ENCODE measurements at places on chromosomes 6 and 20.

GRCh38 chr20:35341366-35342028, 49.3 kb upstream of the FAM83C start:
- no peak for DNase-seq

GRCh38 chr6:119241111-119241465, 108.5 kb downstream of the MAN1A1 start:
- no peak for DNase-seq

DNA sequence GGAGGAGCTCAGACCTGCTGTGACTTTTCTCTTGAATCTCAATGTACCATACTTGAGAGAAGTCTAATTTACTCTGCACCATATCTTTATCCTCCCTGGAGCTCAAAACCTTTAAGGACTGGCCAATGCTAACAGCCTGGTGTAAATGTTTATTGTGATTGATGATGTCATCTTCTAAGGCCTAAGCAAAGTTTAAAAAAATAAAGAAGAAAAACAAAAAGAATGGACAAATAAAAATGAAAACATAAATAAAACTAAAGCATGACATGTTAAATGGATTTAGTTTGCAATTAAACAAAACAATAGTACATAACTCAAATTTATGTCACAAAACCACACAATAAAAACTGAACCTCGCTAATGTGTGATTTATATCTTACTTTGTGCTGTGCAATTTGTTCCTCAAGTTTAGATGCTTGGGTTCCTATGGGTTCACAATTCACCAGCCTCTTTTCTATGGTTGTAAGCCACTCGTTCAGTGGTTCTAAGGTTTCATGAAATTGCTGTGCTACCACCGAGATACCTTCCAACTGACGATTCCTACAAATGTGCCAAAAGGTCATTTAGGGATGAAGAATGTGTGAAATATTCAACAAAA, 113.0 kb downstream of the DST start:
- DNase-seq = no peak

DNA sequence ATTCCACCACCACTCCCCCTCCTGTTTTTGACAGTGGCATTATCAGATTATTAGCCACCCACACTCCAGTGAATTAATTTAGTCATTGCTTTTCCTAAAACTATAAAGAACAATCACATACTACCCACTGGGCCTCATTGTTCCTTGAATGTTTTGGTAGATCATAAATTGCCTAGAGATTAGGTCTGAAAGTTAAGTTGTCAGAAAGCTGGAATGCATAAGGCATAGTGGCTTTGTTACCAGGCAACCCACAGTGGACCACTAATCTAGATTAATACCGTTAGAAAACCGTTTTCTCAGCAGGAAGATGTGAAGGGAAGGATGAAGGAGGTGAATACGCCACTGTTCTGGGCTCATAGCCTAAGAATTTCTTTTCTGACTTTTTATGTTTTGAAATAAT, 75.6 kb downstream of the SAMD3 start:
- no peak for DNase-seq
